ENCODE measurements at places on chromosomes 4 and X.

DNA sequence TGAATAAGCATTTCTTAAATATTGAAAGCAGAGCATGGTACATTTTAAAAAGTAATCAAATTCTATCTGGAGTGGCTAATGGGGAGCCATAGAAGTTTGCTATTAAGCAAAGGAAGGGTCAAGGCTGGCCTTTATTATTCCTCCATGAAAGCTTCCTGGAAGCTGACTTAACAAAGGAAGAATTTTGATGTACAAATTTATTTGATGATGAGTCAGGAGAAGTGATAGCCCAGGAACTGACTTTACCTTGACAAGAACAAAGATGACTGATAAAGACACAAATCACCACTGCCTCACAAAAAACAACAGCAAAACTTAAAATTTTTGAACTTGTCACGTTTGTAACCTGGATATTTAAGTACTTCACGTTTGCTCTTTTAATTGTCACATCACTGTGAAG is 872.1 kb downstream of the PCDH7 start:
- no peak for DNase-seq

DNA sequence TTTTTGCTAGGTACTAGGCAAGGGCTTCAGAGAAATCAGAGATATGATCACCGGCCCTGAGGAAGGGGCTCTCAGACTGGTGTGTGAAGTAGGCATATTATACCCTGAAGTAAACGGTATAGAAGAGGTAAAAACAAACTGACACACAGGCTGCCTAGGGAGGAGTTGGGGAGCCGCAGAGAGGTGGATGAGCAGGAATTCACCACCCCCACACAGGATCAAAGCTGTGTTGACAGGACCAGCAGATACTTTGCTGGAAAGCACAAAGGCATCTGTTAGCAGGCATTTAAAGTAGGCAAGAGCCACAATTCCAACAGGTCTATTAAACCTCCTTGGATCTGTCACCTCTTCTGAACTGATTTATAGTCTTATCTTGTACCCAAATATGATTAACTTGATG is 71.8 kb upstream of the GPR34 start:
- DNase-seq: no peak

GRCh38 chrX:117985241-117985640 is 131.4 kb downstream of the KLHL13 start:
- DNase-seq: no peak

DNA sequence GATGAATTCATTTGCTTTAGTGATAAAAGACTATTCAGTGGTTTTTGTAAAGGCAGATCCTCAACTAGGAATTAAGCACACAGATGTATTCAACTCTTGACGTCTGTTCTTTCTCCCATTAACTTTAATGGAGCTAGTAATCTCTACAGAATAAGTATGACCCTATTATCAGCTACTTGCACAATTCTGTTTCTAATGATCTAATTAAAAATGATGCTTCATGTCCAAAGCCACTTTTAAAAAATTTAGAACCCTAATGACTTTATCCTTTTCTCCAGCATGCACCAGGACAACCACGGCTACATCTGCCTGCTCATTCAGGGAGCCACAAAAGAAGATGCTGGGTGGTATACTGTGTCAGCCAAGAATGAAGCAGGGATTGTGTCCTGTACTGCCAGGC is 85.4 kb downstream of the CBR4 start:
- DNase-seq: no peak

- DNase-seq: no peak
Measured at GRCh38 chr4:41590591-41590990, 52.6 kb downstream of the LIMCH1 start.

- DNase-seq: no peak
Measured at GRCh38 chr4:53123171-53123570, 242.7 kb downstream of the SCFD2 start.

DNA sequence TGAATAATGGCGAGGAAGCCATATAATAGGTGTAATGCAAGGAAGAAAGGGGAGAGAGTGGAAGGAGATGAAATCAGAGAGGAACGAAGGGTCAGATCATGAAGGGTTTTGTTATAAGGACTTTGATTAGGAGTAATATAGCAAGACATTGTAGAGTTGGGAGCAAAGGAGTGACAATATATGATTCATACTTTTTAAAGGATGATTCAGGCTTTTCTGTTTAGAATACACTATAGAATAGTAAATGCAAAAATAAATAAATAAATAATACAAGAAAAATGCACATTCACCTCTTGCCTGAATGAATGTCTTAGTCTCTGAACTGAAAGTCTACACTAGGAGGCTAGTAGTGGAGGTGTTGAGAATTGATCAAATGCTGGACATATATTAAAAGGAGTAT is 1524.4 kb upstream of the AGA start:
- no peak for DNase-seq

- DNase-seq: no peak
Measured at GRCh38 chr4:78166622-78167021, 109.5 kb downstream of the FRAS1 start.

DNA sequence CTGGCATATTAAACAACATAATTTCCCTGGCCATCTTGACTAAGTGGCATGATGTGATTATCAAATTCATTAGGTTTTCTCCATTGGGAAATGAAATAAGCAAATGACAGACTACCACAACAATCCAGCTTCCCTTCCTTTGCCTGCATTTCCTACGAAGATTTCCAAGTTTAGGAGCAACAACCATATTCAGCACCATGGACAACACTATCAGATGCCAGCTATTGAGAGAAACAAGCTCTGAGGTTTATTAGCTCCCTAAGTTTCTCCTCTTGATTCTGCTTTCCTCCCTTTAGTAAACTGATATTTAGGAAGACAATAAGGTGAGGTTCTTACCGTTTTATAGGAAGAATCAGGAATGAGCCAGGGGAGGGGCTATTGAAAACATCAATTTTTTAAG is 36.2 kb downstream of the DCX start:
- no peak for DNase-seq

DNA sequence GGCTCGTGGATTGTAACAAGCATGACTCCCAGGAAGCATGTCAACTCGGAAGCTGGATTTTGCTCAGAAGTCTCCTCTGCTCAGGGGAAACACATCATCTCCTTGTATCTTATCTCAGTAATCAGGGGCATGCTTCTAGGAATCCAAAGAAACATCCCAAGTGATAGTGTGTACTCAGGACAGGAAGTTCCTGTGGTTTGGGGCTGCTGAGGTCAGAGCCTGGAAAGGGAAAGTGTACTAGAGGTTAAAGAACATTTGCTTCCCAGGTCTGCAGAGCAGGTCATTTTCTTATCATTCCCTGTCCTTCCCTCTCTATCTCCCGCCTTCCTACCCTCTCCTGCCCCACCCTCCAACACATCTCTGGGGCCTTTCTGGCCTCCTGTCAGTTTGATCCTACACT is 38.8 kb downstream of the SLC34A2 start:
- DNase-seq: no peak

GRCh38 chr4:21656832-21657231 is 291.7 kb downstream of the KCNIP4 start:
- no peak for DNase-seq

DNA sequence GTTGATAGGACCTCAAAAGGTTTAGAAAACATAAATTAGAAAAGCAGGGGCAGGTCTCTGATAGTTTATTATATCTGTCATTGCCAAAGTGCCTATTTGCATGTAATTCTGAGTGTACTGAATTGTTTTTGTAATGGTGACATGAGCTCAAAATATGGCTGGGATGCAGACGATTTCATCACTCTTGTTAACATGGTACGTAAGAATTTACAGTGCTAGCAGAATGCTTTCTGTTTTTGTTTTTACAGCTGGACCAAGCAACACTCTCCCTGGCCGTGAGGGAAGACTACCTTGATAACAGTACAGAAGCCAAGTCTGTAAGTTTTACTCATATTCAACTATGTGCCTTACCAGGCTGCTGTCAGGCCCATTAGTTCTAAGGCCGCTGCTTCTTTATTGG is 58.1 kb downstream of the PHEX start:
- no peak for DNase-seq

DNA sequence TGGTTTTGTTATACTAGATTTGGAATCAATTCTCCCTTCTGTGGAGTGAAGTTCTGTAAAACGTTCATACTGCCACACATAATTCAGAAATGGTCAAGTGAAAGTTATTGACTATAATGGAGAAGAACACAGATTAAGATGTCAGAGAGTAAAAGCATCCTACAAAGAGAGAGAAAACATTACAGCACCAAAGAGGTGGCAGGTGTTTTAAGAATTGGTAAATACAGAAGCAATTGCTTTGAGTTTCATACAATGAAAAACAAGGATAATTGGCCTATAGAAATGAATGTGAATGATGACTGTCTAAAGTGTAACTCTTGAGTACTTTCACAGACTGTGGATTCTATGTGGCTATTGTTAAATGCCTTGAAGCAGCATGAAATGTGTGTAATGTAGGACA is 435.6 kb upstream of the SMIM31 start:
- no peak for DNase-seq

DNA sequence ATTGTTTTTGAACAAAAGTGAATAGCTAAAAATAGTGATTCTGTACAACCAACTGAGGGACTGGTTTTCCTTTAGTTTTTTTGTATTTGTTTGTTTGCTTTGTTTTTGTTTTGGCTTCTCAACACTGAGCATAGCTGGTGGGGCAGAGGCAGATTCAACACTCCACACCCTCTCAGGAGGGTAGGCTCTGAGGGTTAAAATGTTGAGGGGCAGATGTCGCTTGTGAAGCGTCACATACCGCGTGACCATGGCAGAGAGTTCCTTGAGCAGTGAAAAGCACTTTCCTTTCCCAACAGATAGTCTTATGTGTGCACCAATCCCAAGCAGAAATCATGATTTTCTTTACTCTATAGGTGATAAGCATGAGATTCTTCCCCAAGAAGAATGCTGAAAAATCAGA is 155.0 kb downstream of the PALLD start:
- no peak for DNase-seq
